ENCODE measurements at places on chromosomes 2 and 18.
A peak's percentile ranks its signal among the peaks of the same experiment; 100 is the strongest.

DNA sequence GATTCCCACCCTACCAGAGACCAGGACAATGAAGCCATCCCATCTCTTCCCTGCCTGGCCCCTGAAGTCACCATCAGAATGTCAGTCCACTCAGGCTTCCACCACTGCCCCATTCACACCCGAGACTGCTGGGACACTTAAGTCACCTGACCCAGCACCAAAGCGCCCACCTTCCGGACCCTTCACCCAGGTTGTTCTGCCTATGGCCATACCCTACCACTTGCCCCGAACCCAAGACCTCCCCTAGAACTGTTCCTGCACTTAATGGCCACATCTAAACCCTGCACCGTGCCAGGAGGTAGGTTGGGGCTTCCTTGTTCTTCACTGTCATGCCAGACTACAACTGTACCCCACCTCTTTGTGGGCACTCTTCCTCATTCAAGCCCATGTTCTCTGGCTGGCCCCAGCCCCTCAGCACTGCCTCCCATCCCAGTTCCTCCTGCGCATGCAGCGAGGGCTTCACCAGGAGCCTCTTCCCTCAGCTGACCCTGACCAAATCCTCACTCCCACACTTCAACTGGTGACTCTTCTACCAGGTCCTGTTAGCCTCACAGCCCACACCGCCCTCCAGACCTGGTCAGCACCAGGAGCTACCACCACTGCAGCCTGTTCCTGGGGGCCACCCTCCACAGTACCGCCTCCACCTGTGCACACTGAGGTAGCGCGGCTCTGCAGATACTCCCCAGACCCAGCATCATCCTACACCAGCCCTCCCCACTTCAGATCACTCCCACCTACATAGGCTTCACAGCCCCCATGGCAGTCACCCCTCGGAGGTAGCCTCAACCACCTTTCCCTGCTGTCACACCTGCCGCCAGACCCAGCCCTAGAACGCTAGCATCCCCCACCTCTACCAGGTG lies 8.3 kb upstream of the ADRA2B start:
- no peak for DNase-seq

DNA sequence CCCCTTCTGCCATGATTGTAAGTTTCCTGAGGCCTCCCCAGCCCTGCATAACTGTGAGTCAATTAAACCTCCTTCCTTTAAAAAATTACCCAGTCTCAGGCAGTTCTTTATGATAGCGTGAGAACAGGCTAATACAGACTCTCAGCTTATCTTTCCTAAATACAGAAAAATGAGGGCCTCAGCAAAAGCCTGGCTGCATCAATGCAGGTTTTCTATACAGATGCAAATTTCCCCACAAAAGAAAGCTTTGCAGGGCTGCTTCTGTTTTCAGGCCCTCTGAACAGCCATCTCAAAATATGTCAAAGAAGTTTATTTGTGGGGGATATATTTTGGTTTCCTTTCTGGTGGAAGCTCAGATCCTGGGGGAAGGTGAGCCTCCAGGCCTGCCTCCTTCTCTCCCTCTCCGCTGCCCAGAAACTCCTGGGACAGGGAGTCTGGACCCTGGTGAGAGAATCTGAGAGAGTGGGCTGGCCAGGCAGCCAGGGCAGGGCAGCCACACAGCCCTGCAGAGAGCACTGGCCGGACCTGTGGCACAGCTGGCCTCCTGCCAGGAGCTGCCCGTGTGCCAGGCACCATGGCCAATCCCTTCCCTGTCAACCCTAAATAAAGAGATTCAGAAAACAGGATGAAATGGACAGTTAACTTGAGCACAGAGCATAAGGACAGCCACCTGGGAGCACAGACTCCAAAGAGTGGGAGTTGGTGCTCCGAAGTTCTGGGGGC lies 21.6 kb upstream of the AGXT start:
- DNase-seq, result no peak

DNA sequence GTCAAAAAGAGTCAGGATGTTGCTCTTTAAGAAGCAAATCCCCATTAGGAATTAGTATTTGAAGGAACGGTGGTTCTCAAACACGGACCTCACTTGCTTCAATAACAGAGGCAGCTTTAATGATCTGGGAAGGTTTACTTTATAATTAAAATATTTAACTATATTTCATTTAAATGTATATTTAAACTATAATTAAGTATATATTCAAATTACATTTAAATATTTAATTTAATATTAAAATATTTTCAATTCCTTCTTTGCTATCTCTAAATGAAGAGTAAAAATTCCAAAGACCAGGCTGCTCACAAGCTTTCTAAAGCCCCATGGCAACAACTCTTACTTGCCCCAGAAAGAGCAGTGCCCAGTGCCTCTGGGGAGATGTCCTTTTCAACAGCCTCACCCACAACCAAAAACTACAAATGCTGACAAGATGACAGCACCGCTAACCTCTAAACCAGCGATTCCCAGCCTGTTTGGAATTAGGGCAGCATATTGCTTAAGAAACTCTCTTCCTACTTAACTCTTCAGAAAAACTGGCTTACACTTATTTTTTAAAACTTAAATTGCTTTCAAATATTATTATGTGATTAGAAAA lies 62.9 kb upstream of the POU3F3 start:
- peak; percentile 44 for DNase-seq

DNA sequence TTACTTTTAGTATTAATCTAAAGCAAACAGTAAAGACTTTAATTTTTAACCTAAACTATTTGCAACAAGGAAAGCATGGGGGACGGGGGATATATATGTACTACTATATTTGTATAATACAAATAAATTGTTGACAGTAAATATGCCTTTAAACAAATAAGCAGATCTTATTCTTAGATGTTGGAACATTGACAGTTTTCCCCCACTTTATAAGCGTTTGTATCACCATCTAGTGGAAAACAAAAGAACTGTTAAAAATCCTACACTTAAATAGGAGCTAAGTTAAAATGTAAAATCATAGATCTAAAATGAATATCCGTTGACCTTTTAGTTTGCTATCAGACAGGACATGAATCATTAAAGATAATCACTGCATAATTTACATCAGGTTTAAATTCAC lies 50.0 kb downstream of the RBBP8 start:
- DNase-seq, result peak; percentile 35

- peak; percentile 68 for DNase-seq
These were observed 289.0 kb upstream of the TFPI start for GRCh38 chr2:187842978-187843847.

DNA sequence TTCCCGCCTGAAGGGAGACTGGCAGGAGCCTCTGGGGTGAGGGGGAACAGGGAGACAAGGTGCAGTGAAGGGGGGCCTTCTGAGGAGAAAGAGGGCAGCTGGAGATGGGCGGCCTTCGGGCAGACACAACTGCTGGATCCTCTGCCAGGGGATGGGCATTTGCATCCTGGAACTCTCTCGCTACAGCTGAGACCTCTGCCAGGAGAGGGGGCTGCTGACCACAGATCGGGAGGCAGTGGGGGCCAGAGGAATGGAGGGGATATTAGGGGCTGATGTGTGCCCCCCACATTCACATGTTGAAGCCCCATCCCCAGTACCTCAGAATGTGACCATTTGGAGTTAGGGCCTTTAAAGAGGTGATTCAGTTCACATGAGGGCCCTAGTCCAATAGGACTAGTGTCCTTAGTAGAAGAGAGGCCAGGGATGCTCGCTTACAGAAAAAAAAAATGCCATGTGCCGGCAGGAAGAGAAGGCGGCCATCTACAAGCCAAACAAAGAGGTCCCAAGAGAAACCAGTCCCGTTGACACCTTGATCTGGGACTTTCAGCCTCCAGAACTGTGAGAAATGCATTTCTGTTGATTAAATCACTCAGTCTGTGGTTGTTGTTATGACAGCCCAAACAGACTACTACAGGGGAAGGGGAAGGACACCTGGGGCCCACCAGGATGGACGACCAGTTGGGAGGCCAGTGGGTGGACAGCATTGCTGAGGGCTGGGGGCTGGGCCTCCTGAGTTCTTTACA lies 50.0 kb downstream of the TRABD2A start:
- no peak for DNase-seq

DNA sequence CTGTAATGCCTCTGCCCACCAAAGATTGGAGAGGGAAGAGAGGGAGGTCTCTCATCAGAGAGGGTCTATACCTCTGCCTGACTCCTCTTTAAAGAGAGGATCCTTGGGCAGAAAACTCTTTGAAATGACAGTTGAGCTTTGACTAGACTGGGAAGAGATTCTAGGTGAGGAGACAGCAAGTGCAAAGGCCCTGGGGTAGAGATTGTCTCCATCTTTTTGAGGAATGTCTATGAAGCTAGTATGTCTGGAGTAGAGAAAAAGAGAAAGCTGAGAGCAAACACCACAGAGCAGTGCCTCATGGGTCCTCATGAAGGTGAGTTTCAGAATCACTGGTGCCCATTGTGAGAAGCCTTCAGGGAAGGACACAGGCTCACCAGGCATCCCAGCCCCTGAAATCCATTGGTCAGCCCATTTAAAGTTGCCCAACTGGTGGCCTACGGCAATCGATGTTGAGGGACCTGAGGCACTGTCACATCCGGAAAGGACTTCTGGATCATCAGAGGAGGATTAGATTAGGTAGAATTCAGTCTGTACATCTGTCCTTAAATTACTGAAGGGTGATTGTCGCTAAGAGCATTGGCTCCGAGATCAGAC lies 31.5 kb downstream of the LBH start:
- no peak for DNase-seq

- DNase-seq, result no peak
These were observed 21.7 kb downstream of the BIN1 start for GRCh38 chr2:127085317-127085681.

DNA sequence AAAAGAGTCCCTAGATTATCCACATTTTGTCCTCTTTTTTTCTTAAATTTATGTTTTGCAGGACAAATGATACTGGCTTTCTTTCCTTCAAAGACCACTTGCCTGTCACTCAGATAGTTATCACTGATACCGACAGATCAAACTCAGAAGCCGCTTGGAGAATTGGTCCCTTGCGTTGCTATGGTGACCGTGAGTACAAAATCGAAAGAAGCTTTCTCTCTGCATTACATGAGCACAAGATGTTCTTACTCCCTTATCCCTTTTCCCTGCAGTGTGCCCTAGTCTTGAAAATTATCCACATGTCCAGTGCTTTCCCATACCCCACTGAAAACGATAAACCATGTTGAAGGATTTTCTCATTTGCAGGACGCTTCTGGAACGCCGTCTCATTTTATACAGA lies 738.5 kb downstream of the CNTNAP5 start:
- DNase-seq, result no peak

DNA sequence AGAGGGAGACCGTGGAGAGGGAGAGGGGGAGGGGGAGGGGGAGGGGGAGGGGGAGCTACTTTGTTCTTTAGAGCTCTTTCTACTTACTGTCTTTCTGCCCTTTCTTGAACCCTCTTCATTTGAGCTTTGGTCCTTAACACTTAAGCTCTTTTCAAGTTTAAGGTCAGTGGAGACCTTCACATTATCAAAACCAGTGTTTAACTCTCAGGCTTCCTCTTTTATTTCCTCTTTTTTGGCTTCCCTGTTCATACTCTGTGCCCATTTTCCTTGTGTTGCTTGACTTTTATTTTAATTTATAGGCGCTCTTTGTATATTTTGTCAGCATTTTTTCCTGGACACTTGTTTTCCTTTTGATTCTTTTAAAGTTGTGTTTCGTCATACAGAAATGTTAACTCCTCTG lies 37.1 kb downstream of the ACSL3 start:
- DNase-seq, result no peak

DNA sequence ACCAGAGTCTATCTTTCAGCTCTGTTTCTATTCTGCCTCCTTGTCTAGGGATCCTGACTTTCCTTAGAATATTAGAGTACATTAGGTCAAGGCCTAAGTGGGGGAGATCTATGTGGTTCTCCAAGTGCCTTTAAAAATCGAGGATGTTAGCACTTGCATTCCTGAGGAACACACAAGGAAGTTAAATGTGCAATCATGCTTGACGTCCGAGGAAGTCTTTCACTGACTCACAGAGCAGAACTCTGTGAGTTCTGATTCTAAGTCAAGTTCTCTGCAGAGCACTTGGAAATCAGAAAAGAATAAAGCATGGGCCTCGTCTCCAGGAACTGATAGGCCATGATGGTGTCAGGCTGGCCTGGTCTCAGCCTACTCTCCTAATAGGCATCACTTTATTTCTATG lies 17.2 kb downstream of the FHOD3 start:
- peak; percentile 79 for DNase-seq

DNA sequence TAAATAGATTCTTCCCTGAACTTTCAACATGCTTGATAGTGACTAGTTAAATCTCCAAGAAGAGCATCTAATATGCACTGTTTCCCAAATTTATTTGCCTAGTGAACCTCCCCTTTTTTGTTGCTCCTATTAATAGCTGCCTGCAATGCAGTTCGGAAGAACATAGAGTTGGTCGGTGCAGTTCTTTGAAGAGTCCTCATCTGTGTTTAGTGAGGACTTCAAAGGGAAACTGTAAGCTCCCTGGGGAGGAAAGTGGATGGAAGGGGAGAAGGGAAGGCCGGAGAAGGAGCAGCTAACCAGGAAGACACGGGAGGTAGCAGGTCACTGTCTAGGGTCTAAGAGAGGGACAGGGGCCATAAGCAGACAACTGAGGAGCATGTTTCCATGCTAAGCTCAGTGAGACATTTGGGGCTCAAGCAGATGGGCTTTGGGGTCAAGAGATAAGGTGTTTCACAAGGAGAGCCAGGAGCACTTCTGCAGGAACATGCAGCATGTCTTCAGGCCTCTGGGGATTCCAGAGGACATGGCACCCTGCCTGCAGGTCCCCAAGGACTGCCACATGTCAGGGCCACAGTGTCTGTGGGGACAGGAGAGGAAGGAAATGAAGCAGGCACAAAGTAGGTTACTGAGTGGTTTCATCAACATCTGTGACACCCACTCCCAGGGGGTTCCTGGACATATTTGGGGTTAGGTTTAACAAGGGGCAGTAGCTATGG lies 48.7 kb upstream of the ANXA4 start:
- no peak for DNase-seq

GRCh38 chr2:10668402-10669012 lies 21.3 kb downstream of the NOL10 start:
- peak; percentile 56 for DNase-seq

GRCh38 chr2:13143451-13143850 lies 426.7 kb downstream of the TRIB2 start:
- no peak for DNase-seq

DNA sequence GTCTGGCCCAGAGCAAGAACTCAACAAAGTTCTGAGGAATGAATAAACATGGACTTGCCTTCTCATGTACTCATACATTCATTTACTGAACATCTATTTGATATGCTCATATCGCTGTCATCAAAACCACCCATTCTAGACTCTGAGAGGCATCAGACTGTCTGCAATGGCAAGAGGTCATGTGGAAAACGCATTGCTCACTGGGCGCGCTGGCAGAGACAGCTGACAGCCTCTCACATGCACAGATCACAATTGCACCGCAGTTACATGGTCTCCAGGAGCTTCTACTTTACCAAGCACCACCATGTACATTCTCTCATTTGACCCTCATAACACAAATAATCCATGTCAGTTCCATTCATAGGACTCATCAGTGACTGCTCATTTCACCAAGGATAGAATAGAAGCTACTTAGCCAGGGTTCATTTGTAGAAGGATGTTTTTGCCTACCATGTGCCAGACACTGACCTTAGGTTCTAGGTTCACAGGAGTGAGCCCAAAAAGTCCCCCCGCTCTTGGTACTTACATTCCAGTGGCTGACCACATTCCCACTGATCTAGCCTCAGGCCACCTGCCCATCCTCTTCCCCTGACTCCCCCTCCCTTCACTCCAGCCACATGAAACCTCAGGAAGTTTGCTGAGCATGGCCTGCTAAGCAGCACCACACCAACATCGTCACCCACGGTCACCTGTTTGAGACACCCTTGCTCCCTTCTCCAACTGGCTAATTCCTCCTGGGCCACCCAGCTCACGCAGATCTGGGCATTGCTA lies 6.1 kb downstream of the FAM124B start:
- DNase-seq, result no peak

All from fibroblast of skin of back (primary cell).